Stimulated activated naive CD8-positive, alpha-beta T cell treated with anti-CD3 and anti-CD28 coated beads, Interleukin-15, Interleukin-2, amounts not matched to agents 100 U/mL and 50 U/mL, for 24 hours (primary cell): ENCODE measurements at places on chromosomes 6 and 20.

DNA sequence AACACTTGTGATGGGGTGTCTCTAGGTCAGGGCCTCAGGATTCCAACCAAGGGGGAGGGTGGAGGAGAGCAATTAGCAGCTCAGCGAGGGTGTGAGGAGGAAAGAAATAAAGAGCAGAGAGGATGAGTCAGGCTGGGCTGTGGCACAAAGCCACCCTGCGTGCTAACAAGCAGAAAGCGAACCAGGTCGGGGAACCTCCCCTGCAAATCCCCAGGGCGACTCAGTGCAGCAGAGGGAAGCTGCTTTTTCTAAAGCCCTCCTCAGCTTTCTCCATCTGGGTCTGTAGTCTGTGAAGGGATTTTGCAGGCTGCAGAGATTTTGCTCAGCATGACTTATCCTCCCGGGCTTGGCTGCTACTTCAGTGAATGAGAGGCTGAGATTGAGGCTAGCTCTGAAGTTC is 6.6 kb upstream of the SPO11 start:
- DNase-seq: no peak

DNA sequence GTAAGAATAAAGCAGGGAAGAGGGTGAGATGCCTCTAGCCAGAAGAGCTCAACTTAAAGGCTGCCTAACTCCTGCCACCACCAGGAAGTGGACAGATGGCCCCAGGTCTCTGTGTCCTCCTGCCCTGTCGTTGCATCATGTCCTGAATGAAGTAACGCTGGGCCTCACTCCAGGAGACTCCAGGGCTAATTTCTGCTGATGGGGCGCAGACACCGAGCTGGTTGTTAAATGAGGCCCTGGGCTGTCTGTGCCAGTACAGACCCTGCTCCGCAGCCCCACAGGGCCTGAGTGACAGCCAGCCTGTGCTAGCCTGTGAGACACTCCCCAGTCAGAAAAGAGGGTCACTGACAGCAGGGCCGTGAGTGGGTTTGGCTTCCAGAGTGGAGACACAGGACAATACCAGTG is 6.5 kb downstream of the IP6K3 start:
- DNase-seq: no peak

- DNase-seq: no peak
Observed at GRCh38 chr6:100693249-100693927, 187.7 kb downstream of the ASCC3 start.

DNA sequence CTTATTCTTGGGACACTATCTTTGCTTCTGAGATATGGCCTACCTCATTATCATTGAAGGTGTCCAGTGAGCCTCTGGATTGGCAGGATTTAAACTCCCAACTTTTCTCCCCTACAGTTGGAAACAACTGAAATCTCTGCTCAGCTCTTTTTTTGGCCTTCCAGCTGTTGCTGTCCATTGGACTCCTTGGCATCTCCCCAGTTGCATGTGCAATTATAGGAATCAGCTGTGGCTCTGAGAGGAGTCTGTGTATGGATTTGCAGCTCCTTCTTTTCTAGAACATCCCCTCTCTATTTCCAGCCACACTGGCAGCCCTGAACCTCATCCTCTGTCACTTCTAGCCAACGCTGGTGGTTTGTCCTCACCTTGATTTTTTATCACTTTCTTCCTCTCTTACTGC is 21.2 kb downstream of the RAB22A start:
- DNase-seq: no peak

- no peak for DNase-seq
Observed at GRCh38 chr6:102197211-102197610, 803.7 kb downstream of the GRIK2 start.

DNA sequence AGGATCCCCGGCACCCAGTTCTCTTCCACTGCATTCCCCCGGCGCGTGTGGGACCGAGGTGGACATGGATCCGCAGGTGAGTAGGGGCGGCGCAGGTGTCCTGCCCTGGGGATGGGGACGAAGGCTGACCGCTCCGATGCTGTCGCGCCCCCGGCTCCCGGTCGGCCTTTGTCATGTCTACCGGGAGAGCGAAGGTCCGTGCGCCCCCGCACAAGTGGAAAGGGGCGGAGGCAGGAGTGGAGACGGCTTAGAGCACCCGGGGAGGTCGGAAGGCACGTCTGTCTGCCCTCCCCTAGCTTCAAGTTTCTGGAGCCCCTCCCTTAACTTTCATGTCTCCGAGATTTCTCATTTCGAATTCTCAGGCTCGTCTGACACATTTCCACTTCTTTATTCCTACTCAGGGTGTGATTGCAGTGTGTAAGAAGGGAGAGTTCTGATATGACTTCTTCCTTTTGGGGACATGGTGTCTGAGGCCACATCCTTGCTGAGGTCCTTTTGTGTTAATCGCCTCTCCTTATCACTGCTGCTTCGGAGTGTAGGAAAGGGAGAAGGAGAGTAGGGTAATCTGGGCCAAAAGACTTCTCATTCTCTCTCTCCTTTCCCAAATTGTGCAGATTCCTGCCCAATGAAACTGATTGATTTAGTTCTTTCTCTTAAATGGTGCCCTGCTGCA is 435 bp downstream of the KIFC1 start:
- DNase-seq: peak; percentile 65

DNA sequence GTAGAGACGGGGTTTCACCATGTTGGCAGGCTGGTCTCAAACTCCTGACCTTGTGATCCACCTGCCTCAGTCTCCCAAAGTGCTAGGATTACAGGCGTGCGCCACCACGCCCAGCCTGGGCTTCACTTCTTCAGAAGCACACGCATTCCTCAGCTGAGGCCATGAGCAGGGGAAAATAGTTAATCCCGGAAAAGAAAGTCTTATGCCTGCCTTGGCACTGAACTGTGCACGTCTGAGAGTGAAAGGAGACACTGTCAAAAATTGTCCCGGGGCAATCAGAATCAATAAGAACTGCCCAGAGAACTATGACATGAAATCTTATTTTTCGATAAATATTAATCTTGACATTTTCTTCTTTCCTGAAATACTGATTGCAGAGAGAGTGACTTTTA is 2.8 kb downstream of the BTN2A2 start:
- no peak for DNase-seq
